ENCODE measurements at places on chromosomes 13 and 19.

GRCh38 chr19:51698296-51698695 lies 5.2 kb downstream of the SPACA6 start:
- no peak for DNase-seq

DNA sequence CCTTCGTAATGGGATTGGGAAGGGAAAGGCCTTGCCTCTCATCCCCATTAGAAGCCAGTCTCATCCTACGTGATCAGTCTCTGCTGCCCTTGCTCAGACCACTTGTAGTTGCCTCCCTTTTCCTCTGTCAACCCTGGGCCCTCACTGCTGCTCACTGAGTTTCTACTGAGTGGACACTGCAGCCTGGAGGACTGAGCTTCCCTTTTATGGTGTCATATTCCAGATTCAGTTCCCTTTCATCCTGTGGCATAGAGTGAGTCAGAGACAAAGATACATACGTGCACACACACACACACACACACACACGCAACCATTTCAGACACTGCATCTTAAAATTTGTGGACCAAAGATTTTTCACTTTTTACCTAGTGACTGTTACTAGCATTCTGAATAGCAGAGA lies 56.6 kb downstream of the COG3 start:
- DNase-seq = peak; percentile 6

DNA sequence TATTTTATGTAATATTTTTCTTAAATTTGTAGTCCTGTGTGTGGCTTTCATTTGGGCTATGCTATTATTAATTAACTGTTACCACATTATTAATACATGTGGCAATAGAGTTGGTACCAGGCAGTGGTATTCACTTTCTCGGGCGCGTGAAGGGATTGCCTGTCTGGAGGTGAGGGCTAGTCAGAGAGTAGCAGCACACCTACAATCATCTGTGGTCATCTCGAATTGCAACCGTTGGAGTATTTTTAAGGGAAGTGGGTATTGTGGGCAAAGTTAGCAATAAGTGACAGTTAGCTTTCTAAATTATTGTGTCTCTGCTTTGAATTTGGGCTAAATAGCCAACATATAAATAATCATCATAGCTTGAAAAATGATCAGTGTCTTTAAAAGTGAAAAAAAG lies 20.0 kb upstream of the GPR18 start:
- no peak for DNase-seq

DNA sequence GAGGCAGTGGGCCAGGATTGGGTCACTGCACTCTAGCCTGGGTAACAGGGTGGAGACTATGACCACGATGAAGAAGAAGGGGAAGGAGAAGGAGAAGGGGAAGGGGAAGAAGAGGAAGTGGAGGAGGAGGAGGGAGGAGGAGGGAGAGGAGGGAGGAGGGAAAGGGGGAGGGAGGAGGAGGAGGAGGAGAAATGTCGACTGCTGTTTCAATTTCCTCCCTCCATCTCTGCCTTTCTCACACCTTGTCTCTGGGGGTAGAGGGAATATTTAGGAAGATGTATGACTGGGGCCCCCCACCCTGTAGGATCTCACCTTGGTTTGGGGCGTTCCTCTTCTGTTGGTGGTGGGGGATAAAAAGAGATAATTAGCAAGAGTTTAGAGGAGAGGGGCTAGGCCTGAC lies 3.8 kb downstream of the TNNT1 start:
- DNase-seq = no peak

- no peak for DNase-seq
Observed at GRCh38 chr13:31797154-31797775, 57.9 kb downstream of the RXFP2 start.

DNA sequence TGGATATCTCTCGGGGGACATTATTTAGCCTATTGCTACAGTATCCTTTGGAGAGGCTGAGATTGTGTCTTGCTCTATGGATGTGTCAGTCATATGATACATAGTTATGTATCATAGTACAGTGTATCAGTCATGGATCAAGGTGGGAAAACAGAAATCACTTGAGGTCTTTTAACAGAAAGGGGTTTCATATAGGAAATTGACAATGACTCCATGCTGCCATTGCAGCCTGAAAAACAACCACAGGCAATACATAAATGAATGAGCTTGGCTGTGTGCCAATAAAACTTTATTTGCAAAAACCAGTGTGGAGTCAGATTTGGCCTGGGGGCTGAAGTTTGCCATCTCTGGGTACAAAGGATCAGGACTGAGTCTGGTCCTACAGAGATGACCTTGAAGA lies 35.4 kb downstream of the COLGALT1 start:
- DNase-seq = no peak

DNA sequence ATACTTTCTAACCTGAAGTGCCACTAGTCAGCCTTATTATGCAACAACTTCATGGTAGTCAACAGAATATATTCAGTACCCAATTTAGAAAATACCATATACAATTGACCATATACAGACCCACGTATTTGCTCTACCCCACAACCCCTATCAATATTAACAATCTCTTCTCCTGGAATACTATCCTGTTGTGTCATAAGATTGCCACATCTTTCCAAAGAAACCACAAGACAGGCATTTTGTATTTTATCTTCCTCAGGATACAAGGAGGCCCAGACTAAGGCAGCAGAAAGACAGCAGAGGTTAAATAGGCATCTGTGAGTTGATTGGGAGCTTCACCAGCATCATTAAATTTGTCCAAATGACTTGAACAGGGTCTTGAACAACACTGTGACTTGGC lies 4.5 kb downstream of the SPART start:
- no peak for DNase-seq

DNA sequence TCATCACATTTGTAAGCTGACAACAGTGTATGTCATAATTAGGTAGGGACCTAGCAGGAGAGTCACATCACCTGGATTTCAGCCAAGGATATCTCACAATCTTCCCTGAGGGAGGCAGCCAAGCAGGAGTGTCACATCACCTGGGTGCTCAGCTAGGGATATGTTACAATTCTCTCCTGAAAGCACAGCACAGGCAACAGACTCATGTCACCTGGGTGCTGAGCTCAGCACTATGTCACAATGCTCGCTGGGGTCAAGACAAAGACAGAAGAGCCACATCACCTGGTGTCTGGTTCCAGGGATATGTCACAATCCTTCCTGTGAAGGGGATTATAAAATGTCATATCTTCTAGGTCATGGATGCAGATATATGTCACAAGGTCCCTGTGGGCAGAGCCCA lies 123.7 kb downstream of the ZNF675 start:
- DNase-seq = no peak

DNA sequence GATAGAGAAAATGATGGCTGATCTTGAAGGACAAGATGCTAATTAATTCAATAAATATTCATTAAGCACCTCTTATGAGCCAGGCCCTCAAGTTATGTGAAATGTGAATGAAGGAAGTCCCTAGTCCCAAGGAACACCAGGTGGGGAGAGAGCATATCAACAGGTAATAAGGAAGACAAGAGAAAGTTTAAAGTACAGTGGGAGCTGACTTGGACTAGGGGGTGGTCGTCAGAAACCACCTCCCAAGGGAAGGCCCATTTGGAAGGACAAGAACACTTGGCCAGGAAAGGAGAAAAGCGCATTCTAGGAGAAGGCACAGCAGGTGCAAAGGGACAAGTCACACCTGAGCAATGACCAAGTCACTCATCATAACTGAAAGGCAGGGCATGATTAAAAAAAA lies 72.7 kb downstream of the DOCK9 start:
- no peak for DNase-seq

- no peak for DNase-seq
Observed at GRCh38 chr19:50190439-50190891, 13.0 kb upstream of the MYH14 start.

DNA sequence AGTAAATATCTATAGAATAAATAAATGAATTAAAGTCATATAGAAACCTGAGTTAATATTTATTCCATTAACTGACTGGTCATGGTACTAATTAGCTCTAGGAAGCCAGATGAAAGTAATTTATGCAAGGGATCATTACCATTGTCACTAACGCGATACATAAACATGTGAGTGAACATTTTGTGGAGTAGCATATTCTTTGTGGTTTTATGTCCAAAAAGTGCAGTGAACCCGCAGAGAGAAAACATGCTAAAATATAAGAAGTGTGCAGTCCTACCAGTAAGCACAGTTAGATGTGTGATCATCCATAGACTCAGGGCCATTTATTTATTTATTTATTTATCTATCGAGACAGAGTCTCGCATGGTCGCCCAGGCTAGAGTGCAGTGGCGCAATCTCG lies 1.6 kb downstream of the GPR183 start:
- DNase-seq = no peak

GRCh38 chr13:111844222-111844671 lies 222.7 kb upstream of the SOX1 start:
- no peak for DNase-seq

DNA sequence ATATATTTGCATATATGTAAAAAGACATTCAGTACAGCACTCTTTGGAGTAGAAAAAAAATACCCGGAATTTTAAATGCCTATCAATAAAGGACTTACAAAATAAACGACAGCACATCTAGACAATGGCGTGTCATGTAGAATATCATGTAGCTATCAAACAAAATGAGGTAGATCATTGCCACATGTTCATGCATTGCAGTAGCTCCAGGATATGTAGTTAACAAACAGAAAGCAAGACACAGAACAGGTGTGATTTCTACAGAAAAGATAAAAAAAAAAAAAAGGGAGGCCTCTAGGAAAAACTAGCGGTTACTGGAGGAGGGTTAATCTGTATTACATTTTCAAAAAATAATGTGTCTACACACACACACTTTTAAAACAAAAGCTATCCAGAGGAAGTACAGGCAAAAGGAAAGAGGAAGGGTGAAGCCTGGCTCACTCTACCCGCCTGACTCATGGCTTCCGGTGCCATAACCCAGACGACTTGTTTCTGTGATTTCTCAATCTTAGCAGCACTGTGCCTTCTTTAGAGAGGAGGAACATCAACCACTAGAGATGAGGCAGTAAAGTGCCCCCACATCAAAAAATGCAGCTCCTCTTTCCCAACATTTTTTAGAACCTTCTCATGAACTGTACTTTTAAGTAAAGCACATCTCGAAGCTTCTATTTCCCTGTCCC lies 6.9 kb downstream of the KCTD12 start:
- peak; percentile 36 for DNase-seq

- DNase-seq = no peak
Observed at GRCh38 chr19:10327793-10328192, 5.5 kb downstream of the RAVER1 start.

DNA sequence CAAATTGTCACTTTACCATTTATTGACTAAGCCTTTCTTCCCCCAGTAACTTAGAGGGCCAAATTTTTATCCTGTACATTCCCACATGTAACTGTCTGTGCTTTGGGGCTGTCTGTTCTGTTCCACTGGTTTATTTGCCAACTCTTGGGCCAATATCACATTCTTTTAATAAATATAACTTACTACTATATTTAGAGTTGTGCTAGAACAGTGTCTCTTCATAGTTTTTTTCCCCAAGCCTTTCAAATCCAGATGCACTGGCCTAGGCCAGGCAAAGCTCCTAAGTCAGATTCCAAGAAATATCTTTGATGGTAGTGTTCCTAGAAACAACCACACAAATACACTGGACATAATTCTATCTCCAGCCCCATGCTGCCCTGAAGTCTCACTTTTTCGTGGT lies 16.0 kb upstream of the CEBPG start:
- no peak for DNase-seq

- no peak for DNase-seq
Observed at GRCh38 chr19:18264971-18265540, 9.2 kb downstream of the IQCN start.

GRCh38 chr19:58002384-58003173 lies at the start of gene ZNF606:
TSS of gene ZNF606 (minus strand) at chr19:58002820. CDS start at chr19:58001319, 1,501 bp downstream.
- peak; percentile 93 for DNase-seq

- DNase-seq = no peak
Observed at GRCh38 chr13:24557081-24557480, 44.5 kb upstream of the PARP4 start.

DNA sequence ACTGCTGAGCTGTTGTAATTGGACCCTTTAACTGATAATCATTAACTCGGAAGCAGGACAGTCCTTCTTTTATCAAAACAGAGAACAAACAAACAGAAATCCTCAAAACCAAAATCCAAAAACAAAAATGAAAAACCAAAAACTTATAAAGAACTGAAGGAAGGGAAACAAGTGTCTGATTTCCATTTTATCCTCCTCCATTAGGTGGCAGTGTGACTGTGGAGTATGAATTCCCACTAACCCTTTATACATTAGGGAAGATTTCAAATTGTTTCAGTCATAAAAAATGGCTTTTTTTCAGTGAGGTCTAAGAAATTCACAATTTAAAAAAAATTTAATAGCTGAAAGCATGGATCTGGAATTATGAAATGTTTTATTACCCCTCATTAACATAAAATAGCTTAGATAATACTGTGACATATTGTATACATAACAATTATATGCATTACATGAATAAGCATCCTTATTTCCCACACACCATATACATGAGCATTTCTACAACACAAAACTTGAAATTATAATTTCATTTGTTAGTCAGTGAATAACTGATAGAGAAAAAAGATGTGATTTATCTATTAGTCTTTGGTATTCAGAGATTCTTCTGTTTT lies 1074.3 kb upstream of the PCDH9 start:
- DNase-seq = no peak
